Stimulated activated CD4-positive, alpha-beta T cell treated with anti-CD3 and anti-CD28 coated beads, Interleukin-12 subunit alpha, Interleukin-12 subunit beta, amount 100 ng/mL, for 4 hours (primary cell): ENCODE measurements at places on chromosomes 1 and 21.

- DNase-seq: peak; percentile 8
Observed at GRCh38 chr1:214427871-214428277, 123.5 kb downstream of the PTPN14 start.

DNA sequence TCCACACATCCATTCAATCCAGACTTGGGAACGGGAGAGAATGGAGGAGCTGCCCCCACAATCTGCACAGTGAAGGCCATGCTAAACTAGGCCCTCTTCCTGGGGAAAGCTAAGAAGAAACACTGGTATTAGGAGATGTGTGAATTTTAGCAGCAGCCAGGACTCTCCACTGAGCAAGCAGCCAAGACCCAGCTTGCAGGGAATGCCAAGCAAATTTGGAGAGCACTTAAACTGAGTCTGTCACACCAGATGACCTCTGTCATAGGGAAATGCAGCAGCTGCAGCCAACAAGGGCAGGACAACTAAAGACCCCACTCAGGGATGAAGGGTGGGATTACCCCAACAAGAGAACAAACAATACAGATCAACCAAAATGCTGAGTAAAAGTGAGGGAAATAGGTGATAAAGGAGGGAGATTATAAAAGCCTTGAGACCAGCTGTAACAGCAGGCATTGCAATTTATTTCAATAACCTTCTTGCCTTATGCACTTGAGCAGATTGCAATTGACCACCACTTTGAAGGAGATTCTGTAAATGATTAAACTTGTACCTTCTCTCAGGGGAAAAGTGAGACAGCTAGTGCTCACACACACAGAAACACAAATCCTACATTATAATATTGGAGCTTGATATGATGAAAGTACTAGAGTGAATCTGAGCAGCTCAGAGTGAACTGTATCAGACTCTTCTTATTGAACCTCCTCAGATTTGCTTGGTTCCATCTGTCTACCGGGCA lies 2.5 kb upstream of the CLCA1 start:
- DNase-seq: no peak

GRCh38 chr1:240464099-240464498 lies 147.9 kb downstream of the GREM2 start:
- DNase-seq: no peak

- DNase-seq: no peak
Observed at GRCh38 chr1:164699815-164700491, 141.0 kb downstream of the PBX1 start.

- no peak for DNase-seq
Observed at GRCh38 chr1:218938259-218938658, 235.4 kb upstream of the LYPLAL1 start.

- DNase-seq: peak; percentile 23
Observed at GRCh38 chr1:159798893-159799292, 3.3 kb upstream of the FCRL6 start.

- no peak for DNase-seq
Observed at GRCh38 chr1:54551891-54552290, 3.9 kb downstream of the ACOT11 start.

DNA sequence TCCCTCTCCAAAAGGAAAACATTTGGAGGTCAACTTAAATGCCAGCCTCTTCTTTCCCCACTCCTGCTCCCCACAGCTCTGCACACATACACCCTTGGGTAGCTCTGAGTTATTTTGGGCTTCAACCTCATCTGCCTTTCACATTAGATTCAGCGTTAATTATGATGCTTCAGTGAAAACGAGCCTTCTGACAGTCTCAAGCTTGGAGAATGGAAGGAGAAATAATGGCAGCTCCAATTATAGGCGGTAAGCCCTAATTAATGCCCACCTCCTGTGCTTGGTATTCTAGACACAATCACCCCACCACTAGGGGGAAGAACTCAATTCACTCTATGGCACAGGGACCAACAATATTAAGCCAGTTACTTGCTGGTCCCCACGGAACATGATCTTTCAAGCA lies 397.9 kb downstream of the BRINP2 start:
- DNase-seq: no peak

GRCh38 chr1:58572690-58573089 lies 4.4 kb downstream of the TACSTD2 start:
- DNase-seq: no peak

- no peak for DNase-seq
Observed at GRCh38 chr1:154837034-154837671, 32.9 kb downstream of the KCNN3 start.

DNA sequence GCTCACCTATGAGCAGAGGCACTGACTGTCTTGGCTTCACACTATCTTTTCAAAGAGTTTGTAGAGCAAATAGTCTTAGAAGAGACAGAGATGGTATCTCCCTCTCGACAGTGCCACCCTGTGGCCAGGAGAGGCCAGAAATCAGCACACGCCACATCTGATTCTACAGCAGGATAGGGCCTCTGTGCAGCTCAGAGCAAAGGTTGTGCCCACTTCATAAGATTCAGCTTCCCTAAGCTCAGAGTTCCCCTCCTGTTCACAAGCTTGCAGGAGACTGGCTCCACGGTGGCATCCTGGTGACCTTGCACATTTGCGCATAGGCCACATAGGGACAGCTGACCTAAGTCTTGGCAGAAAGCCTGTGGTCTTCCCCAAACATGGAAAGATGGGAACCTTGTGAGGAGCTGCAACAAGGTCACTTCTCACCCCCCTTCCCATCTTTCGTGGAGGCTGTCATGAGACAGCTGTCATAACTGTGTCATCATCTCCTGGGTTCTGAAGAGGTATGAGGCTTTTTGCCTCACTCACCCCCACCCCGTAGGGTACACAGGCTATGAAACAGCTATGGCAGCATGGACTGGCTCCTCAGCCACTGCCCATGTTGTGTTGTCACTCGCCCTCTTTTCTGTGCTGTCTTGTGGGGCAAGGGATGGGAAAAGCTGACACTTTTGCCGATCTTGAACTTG lies 3.0 kb downstream of the ITLN2 start:
- DNase-seq: peak; percentile 67

DNA sequence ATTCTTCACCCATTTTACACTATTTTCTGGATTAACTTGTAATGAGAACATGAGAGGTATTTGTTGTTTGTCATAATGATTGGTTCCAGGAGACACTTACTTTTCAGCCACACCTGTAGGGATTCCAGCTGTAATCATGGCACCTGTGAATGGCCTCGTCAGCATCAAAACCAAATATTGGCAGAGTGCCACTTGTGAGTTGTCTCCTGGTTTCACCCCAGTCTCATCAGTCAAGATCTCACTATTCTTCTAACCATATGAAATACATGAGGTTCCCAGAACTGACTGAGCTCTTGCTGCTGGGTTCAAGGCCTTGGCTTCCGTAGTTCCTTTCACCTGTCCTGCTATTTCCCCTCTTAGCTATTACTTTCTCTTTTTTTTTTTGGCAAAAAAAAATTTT lies 246.6 kb upstream of the ADGRL2 start:
- no peak for DNase-seq

- no peak for DNase-seq
Observed at GRCh38 chr1:232613752-232614381, 16.1 kb downstream of the SIPA1L2 start.
